Natural killer cell treated with Interleukin-12 subunit alpha and Interleukin-12 subunit beta and Interleukin-15 and Interleukin-18, amount 100 ng/mL, for 72 hours (primary cell): ENCODE measurements at places on chromosomes 5 and 9. TPM values are rescaled to one million over a fixed set of nuclear protein-coding genes. Genes with fewer than 3 reads are reported as not detected.

The PCDHB6 gene
- total RNA-seq: not detected

The TAS2R1 gene
- not detected for total RNA-seq

The IL17B gene
- total RNA-seq: not detected

The PKD2L2 gene
- total RNA-seq: not detected

The GNA14 gene
- not detected for total RNA-seq

The PCDHGB3 gene
- total RNA-seq: 0.71 TPM

The FSTL4 gene
- total RNA-seq: not detected

The PCDHB12 gene
- not detected for total RNA-seq

The EMB gene
- total RNA-seq: 70.5 TPM

The HRH2 gene
- 3.2 TPM for total RNA-seq

The SLC36A2 gene
- not detected for total RNA-seq

The G3BP1 gene
- 237 TPM for total RNA-seq

The C5orf52 gene
- total RNA-seq: not detected

The ZDHHC12 gene
- total RNA-seq: 72.3 TPM

The PFN3 gene
- total RNA-seq: not detected

The PAPPA gene
- total RNA-seq: not detected

The ESM1 gene
- total RNA-seq: not detected

The PAEP gene
- total RNA-seq: not detected

The RELL2 gene
- total RNA-seq: 8.1 TPM

The SPATA31E1 gene
- not detected for total RNA-seq
